ENCODE measurements at places on chromosomes 7 and 10. TPM values are rescaled to one million over a fixed set of nuclear protein-coding genes. Genes with fewer than 3 reads are reported as not detected.

The PARD3 gene
- total RNA-seq, result 15.9 TPM

The A1CF gene
- not detected for total RNA-seq

The HECW1 gene
- total RNA-seq, result 1.8 TPM

The CXCL12 gene
- 10.1 TPM for total RNA-seq

The FRMPD2 gene
- not detected for total RNA-seq

The ORAI2 gene
- 38.8 TPM for total RNA-seq

The ANKRD22 gene
- not detected for total RNA-seq

The SLC25A13 gene
- total RNA-seq, result 14.0 TPM

The ASB13 gene
- total RNA-seq, result 10.6 TPM

The INHBA gene
- total RNA-seq, result 4.9 TPM

The EPDR1 gene
- total RNA-seq, result 5.5 TPM

The BZW2 gene
- 107 TPM for total RNA-seq

The TRIL gene
- total RNA-seq, result 0.84 TPM

The NANOS1 gene
- 0.17 TPM for total RNA-seq

The CDK1 gene
- total RNA-seq, result 80.5 TPM

The SORCS3 gene
- not detected for total RNA-seq

The SYT15B gene
- total RNA-seq, result under 0.01 TPM

The TRPV5 gene
- not detected for total RNA-seq

The RPP30 gene
- total RNA-seq, result 48.3 TPM

The PON1 gene
- not detected for total RNA-seq

The SEC31B gene
- 1.5 TPM for total RNA-seq

The C7orf57 gene
- total RNA-seq, result not detected

The BUD31 gene
- total RNA-seq, result 127 TPM

The CTAGE15 gene
- total RNA-seq, result not detected

The BTAF1 gene
- 16.3 TPM for total RNA-seq

The PSD gene
- 0.67 TPM for total RNA-seq

The CYP26C1 gene
- total RNA-seq, result not detected

The LIPN gene
- not detected for total RNA-seq

The ODAD2 gene
- total RNA-seq, result 0.59 TPM

The CDHR3 gene
- 2.9 TPM for total RNA-seq

The ICA1 gene
- total RNA-seq, result 1.0 TPM

The ASAH2 gene
- 1.3 TPM for total RNA-seq

The GARS1 gene
- total RNA-seq, result 343 TPM

The AKR1C1 gene
- total RNA-seq, result 28.4 TPM

Measured in bronchus fibroblast of lung (primary cell).